ENCODE measurements at places on chromosomes 6 and 20.

DNA sequence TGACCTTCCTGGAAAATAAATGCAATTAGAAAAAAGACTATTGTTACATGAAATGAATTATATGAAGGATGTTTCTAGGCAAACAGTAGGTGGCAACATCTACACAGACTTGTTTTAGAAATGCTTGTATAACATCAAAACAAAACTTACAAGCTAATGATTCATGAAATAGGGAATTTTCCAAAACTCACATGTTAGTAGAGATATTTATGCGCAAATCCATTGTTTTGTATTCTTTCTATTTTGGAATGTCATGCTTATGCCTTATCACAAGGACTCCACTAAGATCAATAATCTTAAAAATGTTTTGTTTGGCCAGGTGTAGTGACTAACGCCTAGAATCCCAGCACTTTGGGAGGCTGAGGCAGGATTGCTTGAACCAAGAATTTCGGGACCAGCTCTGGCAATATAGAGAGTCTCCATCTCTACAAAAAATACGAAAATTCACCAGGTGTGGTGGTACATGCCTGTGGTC, 32.3 kb upstream of the LGSN start:
- peak; percentile 62 for DNase-seq

- DNase-seq, result peak; percentile 85
Measured at GRCh38 chr6:132764370-132764769, 6.7 kb upstream of the VNN2 start.

DNA sequence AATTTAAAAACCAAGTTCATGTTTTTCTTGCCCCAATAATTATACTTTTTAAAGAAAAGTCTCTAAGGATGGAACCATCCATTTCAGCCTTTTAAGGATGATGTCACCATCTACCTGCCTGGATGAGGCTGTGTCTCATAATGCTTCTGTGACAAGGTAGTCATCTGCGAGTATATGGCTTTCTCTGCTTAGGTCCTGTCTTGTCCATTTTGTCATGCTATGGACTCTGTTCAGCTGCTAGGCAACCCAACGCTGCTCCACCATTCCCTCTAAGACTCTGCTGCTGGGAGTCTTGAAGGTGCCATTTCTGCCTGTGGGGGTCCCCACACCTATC, 459.8 kb upstream of the RUNX2 start:
- no peak for DNase-seq

DNA sequence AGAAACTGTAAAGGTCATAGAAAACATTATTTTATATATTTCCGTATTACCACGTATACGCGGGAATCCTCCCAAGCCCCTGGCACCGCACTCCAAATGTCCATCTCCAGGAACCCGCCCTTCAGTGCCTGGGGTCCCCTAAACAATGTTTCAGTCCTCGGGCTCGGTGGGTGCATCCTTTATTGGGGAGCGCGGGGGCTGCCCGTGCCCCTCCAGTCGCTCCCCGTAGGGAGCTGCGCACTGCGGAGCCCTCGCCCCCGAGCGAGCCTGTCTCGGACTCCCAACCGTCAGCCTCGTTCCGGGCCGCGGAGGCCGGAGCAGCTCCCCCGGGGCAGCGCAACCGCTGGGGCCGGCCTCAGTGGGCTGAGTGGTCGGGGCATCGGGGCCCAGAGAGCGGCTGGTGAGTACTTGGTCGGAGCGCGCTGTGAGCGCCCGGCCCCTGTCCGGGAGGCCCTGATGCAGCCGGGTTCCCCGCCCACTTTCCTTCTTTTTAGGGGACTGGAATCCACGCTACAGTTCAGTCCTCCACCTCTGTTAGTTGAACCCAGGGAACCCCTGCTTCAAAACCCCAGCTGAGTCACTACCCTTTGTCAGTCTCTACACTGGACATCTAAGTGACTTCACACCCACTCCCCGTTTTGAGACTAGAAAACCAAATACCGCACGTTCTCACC, at the start of gene DNAH8:
Gene DNAH8, plus strand, starts transcription at position 296 of the 674 bp plus-strand sequence. CDS start 7,499 bp downstream, outside the sequence.
- no peak for DNase-seq

DNA sequence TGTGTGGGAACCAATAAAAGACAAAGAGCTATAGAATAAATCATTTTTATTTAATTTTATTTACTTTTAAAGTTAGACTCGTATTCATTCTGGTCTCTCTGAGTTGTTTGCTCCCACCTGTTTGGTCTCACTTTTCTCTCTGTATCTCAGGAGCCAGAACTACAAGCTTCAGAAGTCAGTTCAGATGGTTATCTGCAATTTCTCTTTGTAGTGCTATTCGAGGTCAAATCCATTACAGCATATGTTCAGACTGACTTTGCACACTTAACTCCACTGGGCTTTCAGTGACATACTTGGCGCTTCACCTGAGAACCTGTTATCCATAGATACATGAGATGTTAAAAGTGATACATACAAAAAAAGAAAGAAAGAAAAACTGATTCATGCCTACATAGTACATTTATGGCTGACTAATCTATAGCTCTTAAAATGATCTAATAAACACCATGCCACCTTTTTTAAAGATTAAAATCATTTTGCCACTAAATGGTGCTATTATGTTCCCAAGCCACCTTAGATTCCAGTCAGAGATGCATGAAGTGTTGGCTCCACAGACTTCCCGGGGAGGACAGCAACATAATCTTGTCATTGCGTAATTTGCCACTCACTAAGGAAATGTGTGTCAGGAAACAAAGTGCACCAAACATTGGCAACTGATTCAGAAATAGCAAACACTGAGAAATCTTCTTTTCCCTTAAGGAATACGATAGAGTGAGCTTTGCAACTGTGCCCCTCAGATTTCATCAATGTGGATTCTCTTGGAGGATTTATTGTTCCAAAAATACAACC, 396.7 kb downstream of the HACE1 start:
- no peak for DNase-seq

- no peak for DNase-seq
Measured at GRCh38 chr6:30020626-30021025, 40.4 kb upstream of the POLR1H start.

DNA sequence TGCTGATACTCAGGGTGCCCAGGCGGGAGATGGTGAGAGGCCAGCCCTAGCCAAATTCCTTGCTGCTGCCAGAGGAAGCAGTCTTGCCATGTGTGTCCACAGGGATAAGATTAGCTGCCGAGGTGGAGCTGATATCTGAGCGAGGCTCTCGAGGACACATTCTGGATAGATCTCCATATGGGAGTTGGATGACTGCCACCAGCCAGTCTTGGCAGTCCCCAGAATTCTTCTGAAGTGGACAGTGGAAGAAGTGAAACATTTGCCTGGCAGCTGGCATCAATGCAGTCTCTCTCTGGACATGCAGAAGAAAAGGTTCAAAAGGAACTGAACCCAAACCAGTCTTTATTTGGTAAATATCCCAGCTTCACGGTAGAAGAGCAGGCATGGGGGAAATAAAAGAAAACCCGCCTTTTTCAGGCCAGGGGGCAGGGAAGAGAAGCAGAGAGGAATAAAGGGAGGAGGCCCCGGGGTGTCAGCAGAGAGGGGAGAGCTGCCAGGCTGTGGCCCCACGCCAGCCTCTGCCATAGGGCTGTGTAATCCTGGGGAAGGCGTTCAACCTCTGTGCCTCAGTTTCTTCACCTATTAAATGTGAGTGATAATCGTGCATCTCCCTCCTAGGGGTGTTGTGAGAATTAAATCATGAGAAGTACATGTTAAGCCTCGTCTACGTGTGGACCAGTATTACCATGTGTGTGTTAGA, 3.7 kb upstream of the FUCA2 start:
- no peak for DNase-seq

- peak; percentile 43 for DNase-seq
Measured at GRCh38 chr6:135909737-135910387, 58.4 kb downstream of the PDE7B start.

DNA sequence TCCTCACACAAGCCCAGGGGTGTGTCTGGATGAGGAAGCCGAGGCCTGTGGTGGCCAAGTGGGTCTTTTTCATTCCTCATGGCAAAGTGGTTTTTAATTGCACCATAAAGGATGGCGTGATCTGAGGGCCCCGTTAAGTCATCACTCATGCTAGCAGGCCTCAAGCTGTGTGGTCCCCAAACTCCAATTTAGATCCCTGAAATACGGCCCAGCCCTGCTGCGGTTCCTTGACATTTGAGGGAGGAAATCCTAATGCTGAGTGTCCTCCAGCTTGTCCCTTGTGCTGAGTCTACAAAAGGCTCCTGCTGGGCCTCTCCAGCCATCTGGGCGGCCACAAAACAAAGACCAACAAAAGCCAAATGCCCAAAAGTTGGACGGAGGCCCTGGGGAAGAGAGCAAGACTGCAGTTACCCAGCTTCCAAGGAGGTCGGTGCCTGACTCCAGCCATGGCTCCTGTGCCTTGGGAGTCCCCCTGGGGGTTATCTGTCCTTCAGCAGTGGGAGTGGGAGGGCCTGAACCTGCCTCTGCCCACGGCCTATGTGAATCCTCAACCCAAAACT, 162.3 kb upstream of the PDE10A start:
- DNase-seq, result no peak

DNA sequence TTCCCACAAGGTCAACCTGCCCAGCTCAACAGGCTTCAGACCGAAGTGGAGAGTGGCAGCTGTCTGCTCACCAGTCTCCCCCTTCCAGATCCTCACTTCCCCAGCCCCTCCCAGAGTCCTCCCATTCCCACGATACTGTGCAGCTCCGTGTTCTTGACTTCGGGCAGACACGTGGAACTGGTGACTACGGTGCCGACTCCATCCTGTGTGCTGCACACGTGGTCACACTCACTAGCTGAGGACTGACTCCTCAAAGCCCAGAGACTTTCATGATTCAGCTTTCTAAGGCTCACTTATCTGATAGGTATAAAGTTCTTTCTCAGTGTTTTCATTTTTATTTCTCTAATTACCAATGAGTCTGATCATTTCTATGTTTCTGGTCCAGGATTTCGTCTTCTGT, 32.4 kb downstream of the GABRR2 start:
- DNase-seq, result no peak

Data from LHCN-M2 (cell line).